IMR-90 (cell line): ENCODE measurements at places on chromosomes 2 and 18. TPM values are rescaled to one million over a fixed set of nuclear protein-coding genes. Genes with fewer than 3 reads are reported as not detected.

SLC4A3 gene
- 0.90 and 1.1 TPM in 2 replicates for total RNA-seq

PER2 gene
- total RNA-seq: 2.8 and 3.2 TPM in 2 replicates

CIDEA gene
- total RNA-seq: not detected in 2 replicates

TMEM37 gene
- under 0.01 TPM in 1 of 2 replicates, not detected in the other for total RNA-seq

ITGAV gene
- total RNA-seq: 181 and 204 TPM in 2 replicates

CD226 gene
- under 0.01 and 1.1 TPM in 2 replicates for total RNA-seq

WBP1 gene
- 22.2 and 22.9 TPM in 2 replicates for total RNA-seq

SEC11C gene
- total RNA-seq: 8.9 and 10.6 TPM in 2 replicates

MARCHF4 gene
- 2.3 and 3.1 TPM in 2 replicates for total RNA-seq

GBX2 gene
- not detected in 2 replicates for total RNA-seq

CYS1 gene
- total RNA-seq: under 0.01 and 0.28 TPM in 2 replicates

POU3F3 gene
- not detected in 2 replicates for total RNA-seq

MERTK gene
- 0.28 and 0.36 TPM in 2 replicates for total RNA-seq

RPRM gene
- total RNA-seq: not detected in 2 replicates

KRTCAP3 gene
- total RNA-seq: not detected in 2 replicates

TMEM182 gene
- 1.3 and 1.4 TPM in 2 replicates for total RNA-seq

EVX2 gene
- total RNA-seq: not detected in 2 replicates

UPP2 gene
- total RNA-seq: not detected in 2 replicates

MALL gene
- 1.6 and 2.2 TPM in 2 replicates for total RNA-seq

INPP1 gene
- 3.6 and 4.1 TPM in 2 replicates for total RNA-seq

DUSP28 gene
- 1.1 and 2.5 TPM in 2 replicates for total RNA-seq

ANKRD30B gene
- total RNA-seq: not detected in 2 replicates

LRRTM4 gene
- not detected in 2 replicates for total RNA-seq

GAL3ST2 gene
- total RNA-seq: not detected in 2 replicates

ST3GAL5 gene
- 16.8 and 18.6 TPM in 2 replicates for total RNA-seq

PDK1 gene
- total RNA-seq: 68.3 and 85.9 TPM in 2 replicates

TNFRSF11A gene
- total RNA-seq: under 0.01 TPM in 1 of 2 replicates, not detected in the other

GPAT2 gene
- 0.28 and 0.36 TPM in 2 replicates for total RNA-seq

CACNB4 gene
- 0.28 and 0.36 TPM in 2 replicates for total RNA-seq

CPSF3 gene
- total RNA-seq: 64.5 and 72.8 TPM in 2 replicates

HS1BP3 gene
- 9.0 and 10.3 TPM in 2 replicates for total RNA-seq

SKA1 gene
- 5.9 and 13.9 TPM in 2 replicates for total RNA-seq

BCL11A gene
- total RNA-seq: 1.1 and 1.7 TPM in 2 replicates

GREB1L gene
- under 0.01 TPM in 1 of 2 replicates, not detected in the other for total RNA-seq

CLEC4F gene
- total RNA-seq: not detected in 2 replicates

LRATD1 gene
- 0.18 and 0.28 TPM in 2 replicates for total RNA-seq

ALK gene
- total RNA-seq: not detected in 2 replicates
